ENCODE measurements at places on chromosomes 1 and 21. TPM values are rescaled to one million over a fixed set of nuclear protein-coding genes. Genes with fewer than 3 reads are reported as not detected.

SMCP gene
- total RNA-seq: 0.11 TPM

SYDE2 gene
- total RNA-seq: 8.4 TPM

CD52 gene
- not detected for total RNA-seq

UTS2 gene
- total RNA-seq: not detected

OR2AK2 gene
- total RNA-seq: 0.25 TPM

LRRC3 gene
- total RNA-seq: 0.37 TPM

Data from uterine smooth muscle cell (primary cell).